ENCODE measurements at places on chromosomes 13 and 19.
A peak's percentile ranks its signal among the peaks of the same experiment; 100 is the strongest.

- DNase-seq = no peak
These were observed 27.6 kb downstream of the MYO9B start for GRCh38 chr19:17103177-17103576.

GRCh38 chr19:56111601-56112312, 9.3 kb downstream of the ZNF787 start:
- peak; percentile 79 for DNase-seq

DNA sequence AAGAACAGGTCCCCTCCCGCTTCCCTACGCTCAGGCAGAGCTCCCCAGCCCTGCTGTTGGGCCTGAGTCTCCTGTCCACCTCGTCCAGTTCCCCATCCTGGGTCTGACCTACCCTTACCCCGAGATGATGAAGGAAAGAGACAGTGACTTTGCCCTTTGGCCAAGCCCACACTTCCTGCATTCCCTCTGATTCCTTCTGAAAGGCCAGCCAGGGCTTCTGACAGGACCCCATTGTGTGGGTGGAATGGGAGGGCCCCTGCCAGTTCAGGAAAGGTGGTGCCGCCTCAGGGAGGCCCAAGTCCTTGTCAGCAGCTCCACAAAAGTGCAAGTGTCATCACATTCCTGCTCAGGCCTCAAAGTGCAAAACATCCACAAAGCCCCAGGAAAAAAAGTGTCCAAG, 177.8 kb downstream of the PAN3 start:
- no peak for DNase-seq

GRCh38 chr19:30564551-30565011, 192.4 kb downstream of the ZNF536 start:
- DNase-seq = no peak

DNA sequence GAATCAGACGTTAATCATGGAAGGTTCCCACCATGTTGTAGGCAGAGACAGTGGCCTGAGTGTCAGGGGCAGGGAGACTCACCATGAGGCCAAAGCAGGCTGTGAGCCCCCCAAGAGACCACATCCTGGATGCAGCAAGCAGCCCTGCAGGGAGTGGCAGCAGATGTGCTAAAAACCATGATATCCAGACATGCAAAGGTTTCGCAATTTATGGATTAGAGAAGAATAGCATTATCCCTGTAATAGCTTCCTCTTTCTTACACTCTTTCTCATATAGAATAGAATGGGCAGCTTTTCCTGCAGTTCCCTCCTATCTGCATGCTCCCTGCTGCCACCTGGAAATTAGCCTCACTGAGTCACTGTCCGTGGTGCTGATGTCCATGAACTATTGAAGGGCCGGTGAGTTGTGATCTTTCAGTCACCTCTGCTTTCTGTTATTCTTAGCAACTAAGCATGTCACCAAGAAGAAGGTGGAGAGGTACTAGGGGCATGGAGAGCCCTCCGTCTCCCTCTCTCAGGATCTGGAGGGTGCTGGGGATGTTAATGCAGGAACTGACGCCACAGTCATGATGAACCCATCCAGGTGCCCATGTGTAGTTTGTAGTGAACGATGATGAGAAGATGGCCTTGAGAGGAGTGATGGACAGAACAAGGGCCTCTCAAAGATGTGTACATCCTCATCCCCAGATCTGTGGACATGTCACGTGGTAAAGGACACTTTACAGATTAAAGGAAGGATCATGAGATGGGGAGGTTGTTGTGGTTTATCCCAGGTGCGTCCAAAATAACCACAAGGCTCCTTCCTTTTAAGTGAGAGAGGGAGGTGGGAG, 9.9 kb downstream of the CEACAM4 start:
- no peak for DNase-seq
